ENCODE measurements at places on chromosomes 4 and X. TPM values are rescaled to one million over a fixed set of nuclear protein-coding genes. Genes with fewer than 3 reads are reported as not detected.

Gene ANOS1
- 1.0 TPM for total RNA-seq

DNA sequence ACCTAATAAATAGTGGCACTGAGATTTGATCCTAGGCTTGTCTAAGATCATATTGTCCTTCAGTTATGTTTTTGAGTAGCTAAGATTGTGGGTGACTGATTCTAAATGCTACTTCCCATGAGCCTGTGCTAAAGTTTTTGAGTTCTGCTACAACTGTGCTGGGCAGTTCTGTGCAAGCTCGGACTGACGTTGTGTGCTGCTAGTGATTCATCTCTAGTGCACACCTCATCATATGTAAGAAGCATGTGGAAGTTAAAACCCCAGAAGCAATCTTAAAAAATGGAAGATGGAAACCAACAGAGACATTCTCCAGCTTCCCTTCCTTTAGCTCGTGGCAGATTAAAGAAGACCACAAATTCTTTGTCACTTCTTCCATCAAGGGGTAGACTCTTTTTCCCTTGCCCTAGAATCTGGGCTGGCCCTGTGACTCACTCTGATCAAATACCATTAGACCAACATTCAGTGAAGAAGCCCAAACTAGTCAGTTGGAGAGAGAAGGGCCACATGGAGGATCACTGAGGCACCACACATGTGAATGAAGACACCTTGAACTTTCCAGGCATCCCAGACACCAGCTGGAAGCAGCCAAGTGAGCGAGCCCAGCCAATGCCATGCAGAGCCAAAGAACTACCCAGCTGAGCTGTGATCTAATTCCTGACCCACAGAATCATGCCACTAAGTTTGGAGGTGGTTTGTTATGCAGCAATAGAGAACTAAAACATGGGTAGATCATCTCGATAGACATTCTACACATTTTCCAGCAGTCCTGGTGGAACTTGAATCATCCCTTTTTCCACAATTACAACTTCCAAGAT is 16.8 kb downstream of the ARHGAP6 start:
- no peak for DNase-seq

GRCh38 chr4:85514783-85515182 is 39.8 kb downstream of the ARHGAP24 start:
- DNase-seq: no peak

GRCh38 chrX:53376888-53377287 is 45.6 kb downstream of the SMC1A start:
- DNase-seq: no peak

- no peak for DNase-seq
These were observed 44.5 kb downstream of the DTHD1 start for GRCh38 chr4:36325926-36326325.

DNA sequence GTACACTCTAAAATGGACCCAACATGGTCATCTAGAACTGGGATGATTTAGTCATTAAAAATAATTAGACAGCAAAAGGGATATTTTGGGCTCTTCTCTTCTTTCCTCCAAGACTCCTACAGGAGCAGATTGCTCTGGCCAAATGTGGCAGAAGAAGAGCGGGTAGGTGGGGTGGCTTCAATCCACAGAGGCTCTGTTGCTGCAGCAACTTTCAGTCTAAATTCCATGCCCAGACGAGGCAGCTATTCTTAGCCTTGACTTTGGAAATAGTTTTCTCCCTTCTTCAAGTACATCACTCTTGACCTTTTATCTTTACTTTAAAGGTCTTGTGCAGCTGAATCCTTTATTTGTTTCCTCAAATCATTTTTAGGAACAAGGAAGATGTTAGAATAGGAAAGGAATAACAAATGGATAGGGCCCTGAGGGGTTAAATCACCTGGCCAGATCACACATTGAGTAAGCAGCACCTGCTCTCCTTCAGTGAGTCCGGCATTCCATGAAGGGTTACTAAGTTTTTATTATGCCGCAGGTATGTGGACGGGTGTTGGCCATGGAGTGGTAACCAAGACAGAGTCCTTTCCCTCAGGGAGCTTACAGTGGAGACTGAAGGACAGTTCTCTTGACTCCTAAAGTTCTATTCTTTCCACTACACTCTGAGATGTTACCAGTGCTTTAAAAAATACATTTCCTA is 19.3 kb upstream of the SORBS2 start:
- no peak for DNase-seq

DNA sequence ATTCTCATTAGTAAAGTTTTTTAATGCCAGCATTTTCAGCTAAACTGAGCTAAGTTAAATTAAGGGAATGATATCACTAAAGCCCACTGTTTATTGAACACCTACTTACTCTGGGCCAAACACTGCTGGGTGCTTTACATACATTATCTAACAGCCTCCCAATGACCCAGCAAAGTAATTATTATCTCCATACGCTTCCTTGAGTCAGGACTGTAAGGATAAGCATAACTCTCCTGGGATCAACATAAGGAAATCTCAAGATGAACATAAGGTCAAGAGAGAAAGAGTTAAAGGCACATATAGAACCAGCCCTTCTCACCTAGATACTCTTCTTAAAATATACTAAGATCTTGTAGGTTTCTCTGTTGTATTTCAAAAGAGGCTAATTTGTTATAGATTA is 13.7 kb downstream of the BMX start:
- DNase-seq: no peak

- DNase-seq: no peak
These were observed 149.4 kb downstream of the TSPAN5 start for GRCh38 chr4:98508829-98509598.

- DNase-seq: no peak
These were observed 100.3 kb downstream of the EMCN start for GRCh38 chr4:100417565-100417964.

GRCh38 chrX:149720021-149720689 is 8.3 kb downstream of the MAGEA11 start:
- DNase-seq: no peak

DNA sequence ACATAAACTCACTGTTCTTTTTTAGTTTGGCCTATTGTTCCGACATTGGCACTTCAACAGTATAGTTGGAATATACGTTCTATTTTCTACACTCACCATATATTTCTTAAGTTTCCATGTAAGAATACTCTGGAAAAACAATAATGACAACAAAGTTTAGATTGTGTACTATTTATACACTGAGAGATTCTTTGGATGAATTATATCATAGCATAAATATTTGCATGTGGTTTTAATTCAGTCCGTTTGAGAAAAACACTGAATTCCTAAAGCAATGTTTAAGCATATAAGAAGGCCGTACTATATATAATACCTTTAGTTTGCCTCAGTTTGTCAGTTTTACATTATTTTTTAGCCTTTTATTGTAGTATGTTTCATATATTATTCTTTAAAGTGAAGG is 82.4 kb downstream of the RAP1GDS1 start:
- DNase-seq: no peak

GRCh38 chrX:28901637-28902036 is 314.4 kb downstream of the IL1RAPL1 start:
- DNase-seq: no peak

Data from glutamatergic neuron (in vitro differentiated cells).